ENCODE measurements at places on chromosomes 1 and 21.

DNA sequence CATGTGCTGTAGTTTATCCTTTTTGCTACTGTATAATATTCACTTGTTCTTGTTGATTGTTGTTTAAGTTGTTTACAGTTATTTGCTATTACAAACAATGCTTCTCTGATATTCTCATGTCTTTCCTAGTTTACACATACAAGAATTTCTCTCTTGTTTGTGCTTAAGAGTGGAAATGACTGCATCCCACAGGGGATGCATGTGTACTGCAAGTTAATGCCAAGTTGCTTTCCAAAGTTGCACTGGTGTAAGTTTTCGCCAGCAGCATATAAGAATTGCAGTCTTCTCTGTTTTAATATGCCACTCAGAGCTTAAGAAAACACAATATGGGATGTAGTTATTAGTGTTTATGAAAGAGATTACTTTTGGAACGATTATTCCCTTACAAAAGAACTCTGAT lies 97.7 kb downstream of the NEK7 start:
- DNase-seq, result no peak

- no peak for DNase-seq
Measured at GRCh38 chr1:164765557-164765956, 206.6 kb downstream of the PBX1 start.

DNA sequence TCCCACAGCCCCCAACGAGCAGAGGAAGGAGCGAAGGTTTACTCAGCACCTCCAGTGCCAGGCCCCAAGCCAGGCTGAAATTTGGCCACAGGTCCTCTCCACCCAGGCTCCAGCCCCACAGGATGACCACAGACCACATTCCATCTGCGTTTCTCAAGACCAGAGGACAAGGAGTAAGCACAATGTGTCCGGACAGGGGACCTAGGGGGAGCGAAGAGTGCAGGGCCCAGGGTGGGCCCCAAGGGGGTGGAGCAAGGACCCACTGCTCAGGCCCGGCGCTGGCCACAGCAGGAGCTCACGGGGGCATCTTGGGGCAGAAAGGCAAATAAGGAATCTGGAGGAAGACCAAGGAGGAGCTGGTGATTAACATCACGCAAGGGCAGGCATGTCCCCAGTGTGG lies 100.5 kb downstream of the NPHP4 start:
- DNase-seq, result no peak

GRCh38 chr1:151133018-151133806 lies 13.2 kb downstream of the SEMA6C start:
- DNase-seq, result no peak

- DNase-seq, result no peak
Measured at GRCh38 chr21:36695283-36695634, 3.7 kb upstream of the SIM2 start.

DNA sequence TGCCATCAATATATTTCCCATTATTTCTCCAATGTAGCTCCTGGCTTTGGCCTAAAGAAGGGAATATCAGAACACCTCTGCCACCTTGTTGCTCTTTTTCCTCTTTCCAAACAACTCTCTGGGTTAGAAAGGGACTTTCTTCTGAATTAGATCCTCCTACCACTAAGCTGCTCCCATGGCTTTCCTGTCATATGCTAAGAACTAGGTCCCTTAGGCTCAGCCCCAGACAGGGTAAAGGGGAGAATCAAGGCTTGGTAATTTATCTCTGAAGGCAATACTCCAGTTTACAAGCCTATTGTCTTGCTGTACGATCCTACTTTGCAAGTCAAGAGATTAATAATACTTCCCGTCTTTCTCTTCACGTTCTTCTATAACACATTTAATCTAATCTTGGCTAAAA lies 373.2 kb upstream of the DAB1 start:
- DNase-seq, result no peak

GRCh38 chr1:185244015-185244747 lies 72.9 kb downstream of the IVNS1ABP start:
- no peak for DNase-seq

GRCh38 chr1:23759277-23759676 lies 16.0 kb downstream of the ELOA start:
- DNase-seq, result no peak

- DNase-seq, result no peak
Measured at GRCh38 chr21:41066086-41066938, 101.6 kb upstream of the BACE2 start.

DNA sequence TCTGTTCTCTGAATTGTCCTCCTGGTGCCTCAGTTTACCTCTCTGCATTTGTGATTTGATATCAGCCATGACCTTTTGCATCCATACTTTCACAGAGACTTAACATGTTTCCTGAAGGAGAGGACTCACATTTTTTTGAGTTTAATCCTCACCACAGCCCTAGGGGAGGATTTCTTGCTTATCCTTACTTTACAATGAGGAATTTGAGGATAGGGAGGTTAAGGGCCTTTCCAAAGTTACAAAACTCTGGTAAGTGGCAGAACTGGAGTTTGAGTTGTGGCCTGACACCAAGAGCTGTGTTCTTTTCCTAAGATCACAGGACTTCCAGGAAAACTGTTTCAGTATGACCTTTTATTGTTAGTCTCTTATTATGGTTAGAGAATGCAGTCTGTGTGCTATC lies 34.2 kb downstream of the TNFRSF8 start:
- DNase-seq, result no peak

DNA sequence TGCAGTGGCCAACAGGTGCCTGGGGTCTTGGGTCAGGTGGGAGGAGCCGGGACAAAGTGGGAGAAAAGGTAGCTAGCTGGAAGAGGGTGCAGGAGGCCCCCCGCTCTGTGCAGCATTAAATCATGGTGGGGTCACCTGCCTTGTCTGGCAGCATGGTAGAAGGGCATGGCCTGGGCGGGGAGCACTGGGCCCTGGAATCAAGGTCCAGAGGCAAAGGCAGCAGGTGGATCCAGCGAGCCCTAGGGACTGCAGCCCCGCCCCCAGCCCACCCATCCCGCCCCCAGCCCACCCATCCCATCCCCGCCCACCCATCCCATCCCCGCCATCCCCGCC lies 16.7 kb upstream of the TTLL10 start:
- no peak for DNase-seq

DNA sequence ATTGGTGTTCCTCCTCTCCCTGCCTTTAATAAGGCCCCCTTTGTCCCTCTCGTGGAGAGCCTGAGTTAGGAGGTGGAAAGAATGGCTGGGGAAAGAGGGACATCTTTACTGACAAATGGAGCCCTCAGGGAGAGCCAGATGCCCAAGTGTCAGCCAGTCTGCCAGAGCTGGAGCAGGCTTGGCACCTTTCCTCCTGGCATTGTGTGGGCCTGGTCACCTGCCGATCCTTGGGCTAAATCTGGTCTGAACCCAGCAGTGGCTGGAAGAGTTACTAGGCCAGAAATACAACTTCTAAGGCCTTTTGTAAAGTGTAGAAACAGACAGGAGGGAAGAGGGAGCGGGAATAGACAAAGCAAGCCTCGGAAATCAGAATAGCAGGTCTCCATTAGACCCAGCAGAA lies 24.9 kb downstream of the VANGL1 start:
- DNase-seq, result no peak

DNA sequence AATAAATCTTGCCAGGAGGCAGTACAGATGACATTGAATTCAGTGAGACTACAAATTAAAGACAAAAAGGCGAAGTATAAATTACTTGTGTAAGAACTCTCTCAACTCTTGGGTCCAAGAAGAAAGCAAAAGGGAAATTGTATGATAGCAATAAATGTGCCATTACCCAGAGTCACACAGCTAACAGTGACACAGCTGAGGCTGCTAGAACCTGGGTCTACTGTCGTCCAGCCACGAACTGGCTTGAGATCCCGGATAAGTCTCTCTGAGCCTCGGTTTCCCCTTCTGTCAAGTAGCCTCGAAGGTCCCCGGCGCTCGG lies 362 bp upstream of the ROR1 start:
- no peak for DNase-seq

- no peak for DNase-seq
Measured at GRCh38 chr1:23403038-23403336, 21.6 kb downstream of the TCEA3 start.

DNA sequence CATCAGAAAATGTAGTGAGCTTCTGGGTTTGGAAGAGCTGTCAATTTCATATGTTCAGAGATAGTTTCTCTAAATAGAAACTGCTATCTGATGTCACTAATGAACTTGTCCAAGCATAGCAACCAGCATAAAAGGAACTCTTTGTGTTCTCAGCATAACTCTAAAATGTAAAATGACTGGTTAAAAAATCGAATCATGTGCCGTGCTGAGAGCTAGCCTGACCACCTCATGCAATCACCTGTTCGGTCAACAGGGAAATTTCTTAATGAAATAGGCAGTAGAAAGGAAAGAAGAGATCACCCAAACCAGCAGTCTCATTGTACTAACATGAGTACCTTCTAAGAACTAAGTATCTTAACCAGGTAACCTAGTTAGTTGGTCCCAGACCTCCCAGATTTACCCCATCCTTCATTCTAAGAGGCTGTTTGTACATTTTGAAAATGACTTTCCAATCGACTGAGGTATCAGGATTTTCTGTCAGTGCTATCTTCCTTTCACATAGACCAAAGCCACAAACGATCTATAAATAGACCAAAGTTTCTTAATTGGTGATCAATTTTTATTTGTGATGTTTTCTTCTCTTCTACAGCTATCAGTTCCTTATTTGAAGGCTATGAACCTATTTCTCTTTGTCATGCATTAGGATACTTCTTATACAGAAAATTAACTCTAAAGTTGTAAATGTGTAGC lies 147.3 kb downstream of the TLR5 start:
- no peak for DNase-seq

DNA sequence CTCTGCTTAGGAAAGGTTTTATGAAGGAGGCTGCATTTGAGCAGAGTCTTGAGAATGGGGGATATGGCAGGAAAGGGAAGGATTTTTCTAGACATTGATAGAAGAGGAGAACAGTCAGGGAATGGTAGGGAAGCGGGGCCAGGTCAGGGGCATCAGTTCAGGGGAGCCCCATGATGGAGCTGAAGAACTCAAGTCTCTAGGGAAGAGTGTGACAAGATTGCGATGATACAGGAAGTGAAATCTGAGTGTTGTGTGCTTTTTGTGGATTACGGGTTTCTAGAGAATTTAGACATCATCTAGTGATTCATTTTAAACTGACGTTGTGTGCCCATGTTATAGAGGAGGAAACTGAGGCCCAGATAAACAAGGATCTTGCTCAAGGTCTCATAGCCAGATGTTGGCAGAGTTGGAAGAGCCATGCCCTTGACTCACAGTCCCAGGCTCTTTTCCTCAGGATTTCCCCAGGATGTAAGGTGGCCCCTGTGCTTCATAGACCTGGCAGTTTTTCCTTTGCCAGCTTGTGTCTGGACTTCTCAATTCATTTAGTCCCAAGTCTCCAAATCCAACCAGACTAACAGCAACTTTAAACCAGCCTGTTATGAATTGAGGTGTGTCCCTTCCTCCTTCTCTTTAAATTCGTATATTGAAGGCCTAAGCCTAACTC lies 130.3 kb downstream of the ROR1 start:
- no peak for DNase-seq

- no peak for DNase-seq
Measured at GRCh38 chr1:214623430-214623829, 20.4 kb downstream of the CENPF start.

- no peak for DNase-seq
Measured at GRCh38 chr1:206808615-206809014, 36.3 kb upstream of the IL10 start.

DNA sequence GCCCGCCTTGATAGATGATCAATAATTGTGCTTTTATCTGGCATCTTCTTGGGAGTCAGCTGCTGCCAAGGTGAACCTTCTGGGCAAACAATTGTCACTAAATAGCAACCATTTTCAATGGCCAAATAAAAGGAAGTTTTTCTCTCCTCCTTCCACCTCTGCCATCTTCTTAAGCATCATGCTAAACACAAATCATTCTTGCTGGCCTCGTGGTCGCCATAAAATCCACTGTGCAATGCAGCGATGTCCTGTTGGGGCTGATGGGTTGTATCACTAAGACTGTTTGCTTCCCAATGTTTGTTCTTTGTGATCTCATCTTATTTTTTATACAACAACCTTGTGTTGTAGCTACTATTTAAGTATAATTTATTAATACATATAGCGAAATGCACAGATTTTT lies 8.0 kb downstream of the MAN1C1 start:
- no peak for DNase-seq

DNA sequence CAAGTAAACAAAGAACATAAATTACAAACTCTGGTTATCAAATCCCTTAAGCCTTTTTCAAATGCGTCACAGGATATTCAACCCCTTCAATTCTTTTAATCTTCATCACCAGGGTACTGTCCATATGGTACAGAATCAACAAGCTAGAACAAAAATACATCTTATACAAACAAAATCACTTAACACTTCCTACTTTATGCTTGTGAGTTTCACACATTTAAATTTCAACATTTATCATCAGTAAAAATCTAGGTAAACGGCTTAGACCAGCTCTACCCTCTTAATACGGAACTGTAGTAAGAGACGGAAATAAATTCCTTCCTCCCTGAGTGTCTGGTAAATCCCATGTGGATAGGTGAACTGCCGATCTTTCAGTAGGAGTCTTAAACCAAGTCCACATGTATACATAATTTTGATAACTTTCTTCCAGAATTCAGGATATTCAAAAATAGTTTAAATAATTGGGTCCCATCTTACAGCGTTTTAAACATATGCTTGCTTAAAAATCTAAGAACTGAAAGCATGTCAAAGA lies 1.0 kb downstream of the CCDC181 start:
- no peak for DNase-seq

- DNase-seq, result no peak
Measured at GRCh38 chr1:125066385-125066784, 3881.6 kb downstream of the SRGAP2C start.

DNA sequence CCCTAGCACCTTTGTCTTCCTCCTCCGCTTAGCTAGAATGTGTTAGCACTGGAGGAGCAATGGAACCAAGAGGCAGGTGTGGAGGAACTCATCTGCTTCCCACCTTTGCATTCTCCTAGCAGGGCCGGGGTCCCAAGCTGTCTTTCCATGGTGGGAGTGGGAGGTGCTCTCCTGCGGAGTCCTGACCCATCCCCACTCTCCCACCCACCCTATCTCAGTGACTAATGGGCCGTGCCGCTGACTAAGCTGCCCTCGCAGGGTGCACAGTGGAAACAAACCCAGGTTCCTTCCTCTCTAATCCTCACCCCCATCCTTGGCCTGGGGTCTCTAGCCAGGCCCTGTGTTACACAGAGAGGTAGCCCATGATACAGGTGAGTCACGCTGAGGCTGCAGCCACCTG lies 177.5 kb downstream of the HIVEP3 start:
- no peak for DNase-seq

GRCh38 chr1:235714205-235714897 lies 64.8 kb upstream of the GNG4 start:
- no peak for DNase-seq
